SK-N-SH treated with all-trans-retinoic acid at 6 μM for 48 hours (cell line): ENCODE measurements at places on chromosomes 2 and 18.

DNA sequence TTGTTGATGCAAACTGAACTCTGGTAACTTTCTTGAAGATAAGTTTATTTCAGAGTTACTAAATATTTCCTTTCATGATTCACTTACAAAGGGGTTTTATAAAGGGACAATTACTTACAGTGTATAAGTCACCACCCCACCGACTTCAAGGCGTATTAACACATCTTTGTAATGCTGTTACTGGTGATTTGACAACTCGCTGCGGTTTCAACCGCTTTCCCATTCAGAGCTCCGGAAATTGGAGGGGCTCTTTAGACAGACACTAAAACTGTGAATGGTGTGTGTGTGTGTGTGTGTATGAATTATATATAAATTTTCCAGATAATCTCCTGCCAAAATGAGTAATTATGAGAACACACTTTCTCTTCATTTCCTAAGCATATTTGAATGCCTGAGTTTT lies 4.9 kb downstream of the TM4SF20 start:
- ATAC-seq = no peak

GRCh38 chr2:19369341-19369955 lies 11.0 kb upstream of the OSR1 start:
- ATAC-seq = peak; percentile 70

DNA sequence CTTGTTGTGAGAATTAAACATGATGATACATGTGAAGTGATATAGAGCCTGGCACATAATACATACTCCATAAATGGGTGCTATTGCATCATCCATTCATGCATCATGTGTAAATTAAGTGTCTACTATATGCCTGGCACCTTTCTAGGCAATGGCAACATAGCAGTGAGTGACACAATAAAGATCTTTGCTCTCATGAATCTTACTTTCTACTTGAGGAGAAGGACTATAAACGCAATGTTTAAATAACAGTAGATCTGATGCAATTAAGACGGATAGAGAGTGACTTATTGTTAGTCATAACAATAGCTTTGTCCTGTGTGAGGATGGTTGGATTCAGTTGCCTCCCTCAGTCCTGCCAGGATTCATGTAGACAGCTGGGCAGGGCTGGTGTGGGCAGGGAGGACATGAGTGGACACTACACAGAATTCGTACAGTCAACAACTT lies 88.4 kb upstream of the NPAS2 start:
- ATAC-seq = peak; percentile 23; the same call in 2 of the 3 replicates

- no peak for ATAC-seq
Measured at GRCh38 chr2:7721413-7721995, 804.3 kb downstream of the RNF144A start.

DNA sequence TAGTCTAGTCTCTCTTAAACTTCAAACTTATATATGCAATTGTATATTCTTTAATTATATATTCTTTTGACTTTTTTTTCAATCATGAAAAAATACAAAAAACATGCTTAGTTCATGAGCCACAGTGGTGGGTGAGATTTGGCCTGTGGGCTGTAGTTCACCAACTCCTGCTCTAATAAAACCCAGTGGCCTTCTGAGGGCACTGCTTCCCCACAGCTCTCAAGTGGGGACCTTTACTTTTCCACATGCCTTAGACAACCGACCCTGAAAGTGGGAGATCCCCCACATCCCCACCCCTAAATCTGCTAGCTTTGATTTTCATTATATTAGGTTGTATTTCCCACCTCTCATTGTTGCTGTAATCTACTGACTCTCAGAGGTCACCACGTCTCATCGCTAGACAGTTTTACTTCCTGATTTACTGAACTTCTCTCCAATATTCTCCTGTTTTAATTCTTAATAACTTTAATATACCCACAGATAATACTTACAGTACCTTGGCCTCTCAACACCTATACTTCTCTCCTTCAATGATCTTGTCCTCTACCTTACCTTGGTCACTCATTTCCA lies 57.3 kb downstream of the ROCK1 start:
- ATAC-seq = peak; percentile 26; the same call in 1 of the 3 replicates

- peak; percentile 59 for ATAC-seq
Measured at GRCh38 chr2:69340101-69340775, 46.8 kb downstream of the GFPT1 start.

DNA sequence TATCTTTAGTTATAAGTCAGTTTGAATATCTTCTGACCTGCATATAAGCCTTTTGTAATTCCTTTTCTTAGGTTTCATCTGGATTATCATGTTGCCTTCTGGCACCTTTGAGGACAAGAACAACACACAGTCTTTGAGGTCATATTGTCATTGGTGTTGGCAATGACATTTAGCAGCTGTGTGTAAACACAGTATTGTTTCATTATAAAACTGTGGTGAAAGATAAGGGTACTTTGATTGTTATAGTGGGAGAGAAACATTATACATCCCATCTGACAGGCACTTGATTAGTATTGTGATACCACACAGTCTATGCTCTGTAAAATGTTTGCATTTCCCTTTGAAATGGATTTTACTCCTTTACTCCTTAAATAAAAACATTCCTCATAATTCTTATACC lies 313.5 kb downstream of the RPRM start:
- ATAC-seq = no peak
